ENCODE measurements at places on chromosomes 6 and 20. TPM values are rescaled to one million over a fixed set of nuclear protein-coding genes. Genes with fewer than 3 reads are reported as not detected.

The C6orf132 gene
- total RNA-seq, result 2.1 TPM

The NOX3 gene
- not detected for total RNA-seq

The MAP7 gene
- 0.82 TPM for total RNA-seq

The KIF25 gene
- not detected for total RNA-seq

The SLC22A2 gene
- not detected for total RNA-seq

The FRMD1 gene
- total RNA-seq, result not detected

The JPH2 gene
- 0.58 TPM for total RNA-seq
